ENCODE measurements at places on chromosomes 12 and 14. TPM values are rescaled to one million over a fixed set of nuclear protein-coding genes. Genes with fewer than 3 reads are reported as not detected.

KRT81 gene
- total RNA-seq, result not detected

BMP4 gene
- not detected for total RNA-seq

GRCh38 chr12:127911291-127911690 lies 355.7 kb upstream of the TMEM132C start:
- no peak for DNase-seq

DNA sequence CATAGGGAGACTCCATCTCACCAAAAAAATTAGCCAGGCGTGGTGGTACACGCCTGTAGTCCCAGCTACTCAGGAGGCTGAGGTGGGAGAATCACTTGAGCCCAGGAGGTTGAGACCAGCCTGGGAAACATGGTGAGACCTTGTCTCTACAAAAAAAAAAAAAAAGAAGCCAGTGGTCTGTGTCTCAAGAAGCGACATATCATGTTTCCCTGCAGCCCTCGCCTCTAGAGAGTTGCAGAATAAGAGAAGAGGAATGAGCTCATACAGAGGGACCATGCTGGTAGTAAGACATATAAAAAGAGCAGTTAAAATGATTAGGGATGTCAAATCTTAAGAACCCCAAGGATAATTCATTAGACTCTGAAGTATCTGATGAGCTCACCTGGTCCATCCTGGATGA lies 39.4 kb upstream of the BICDL1 start:
- no peak for DNase-seq

- no peak for DNase-seq
Observed at GRCh38 chr12:120514002-120514401, 15.0 kb downstream of the COQ5 start.

- DNase-seq, result no peak
Observed at GRCh38 chr12:24975425-24975824, 26.5 kb upstream of the BCAT1 start.

DNA sequence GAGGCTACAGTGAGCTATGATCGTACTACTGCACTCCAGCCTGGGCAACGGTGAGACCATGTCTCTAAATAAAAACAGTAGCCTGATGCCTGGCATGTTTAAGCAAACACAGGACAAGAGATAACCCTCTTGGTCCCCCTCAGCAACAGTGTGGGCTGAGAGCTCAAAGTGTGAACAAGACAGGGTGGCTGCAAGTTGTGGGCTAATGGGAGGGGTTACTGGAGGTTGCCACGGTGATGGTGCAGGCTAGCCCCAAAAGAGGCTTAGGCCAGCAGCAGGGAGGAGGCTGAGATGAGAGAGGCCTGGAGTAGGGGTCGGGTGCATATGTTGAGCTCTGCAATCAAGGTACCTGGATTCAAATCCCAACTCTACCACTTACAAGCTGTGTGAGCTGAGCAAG lies 3.4 kb upstream of the LGMN start:
- no peak for DNase-seq

- DNase-seq, result no peak
Observed at GRCh38 chr14:61296719-61297502, 15.8 kb upstream of the TMEM30B start.

GRCh38 chr14:75018694-75019093 lies 16.0 kb downstream of the EIF2B2 start:
- no peak for DNase-seq

DNA sequence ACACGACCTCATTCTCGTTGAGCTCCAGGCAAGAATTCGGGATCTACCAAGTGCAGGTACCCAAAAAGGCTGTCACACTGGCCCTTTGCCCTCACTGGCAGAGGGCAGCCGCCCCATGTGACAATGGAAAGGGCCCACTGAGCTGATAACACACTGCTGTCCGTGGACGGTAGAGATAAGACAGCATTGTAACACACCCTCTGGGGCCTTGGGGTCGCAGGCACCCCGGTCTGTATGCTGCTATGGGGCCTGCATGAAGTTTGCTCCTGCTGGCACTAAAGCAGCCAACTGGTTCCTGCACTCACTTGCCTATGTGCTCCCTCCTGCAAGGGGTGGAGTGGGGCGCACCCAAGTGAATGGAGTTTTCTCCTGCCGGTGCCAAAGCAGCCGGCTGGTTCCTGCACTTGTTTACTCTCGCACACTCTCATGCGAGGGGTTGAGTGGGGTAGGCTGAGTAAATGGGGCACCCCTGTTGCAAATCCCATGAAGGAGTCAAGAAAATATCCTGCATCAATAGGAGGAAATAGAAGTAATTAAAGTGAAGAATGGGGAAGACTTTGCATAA lies 477.9 kb downstream of the ATP23 start:
- no peak for DNase-seq

- no peak for DNase-seq
Observed at GRCh38 chr12:52033446-52034140, 17.6 kb upstream of the NR4A1 start.

DNA sequence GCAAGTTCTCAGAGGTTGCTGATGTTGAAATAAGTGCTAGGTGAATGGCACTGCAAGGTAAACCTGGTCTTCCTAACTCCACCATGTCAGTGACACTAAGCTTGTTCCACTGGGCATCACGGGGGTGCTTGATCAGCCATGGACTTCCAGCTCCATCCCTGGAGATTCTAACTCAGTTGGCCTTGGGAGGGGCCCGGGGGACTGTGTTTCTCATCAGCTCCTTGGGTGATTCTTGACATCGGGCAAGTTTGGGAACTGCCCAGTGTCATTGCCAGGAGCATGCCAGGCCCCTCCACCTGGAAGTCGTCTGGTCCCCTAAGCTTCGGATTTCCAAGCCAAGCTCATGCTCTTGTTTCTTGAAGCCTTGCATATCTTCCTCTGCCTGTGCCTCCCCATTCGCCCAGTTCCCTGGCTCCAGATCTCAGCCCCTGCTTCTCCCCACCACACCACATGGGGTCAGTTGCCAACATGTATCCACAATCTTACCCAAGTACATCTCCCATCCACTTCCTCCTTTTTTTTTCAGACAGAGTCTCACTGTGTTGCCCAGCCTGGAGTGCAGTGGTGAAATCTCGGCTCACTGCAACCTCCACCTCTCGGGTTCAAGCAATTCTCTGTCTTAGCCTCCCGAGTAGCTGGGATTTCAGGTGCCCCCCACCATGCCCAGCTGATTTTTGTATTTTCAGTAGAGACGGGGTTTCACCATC lies 30.7 kb upstream of the RFLNA start:
- DNase-seq, result no peak

GRCh38 chr14:41130274-41130673 lies 476.4 kb upstream of the LRFN5 start:
- DNase-seq, result no peak

GRCh38 chr12:28988325-28988704 lies 160.8 kb upstream of the FAR2 start:
- no peak for DNase-seq

DNA sequence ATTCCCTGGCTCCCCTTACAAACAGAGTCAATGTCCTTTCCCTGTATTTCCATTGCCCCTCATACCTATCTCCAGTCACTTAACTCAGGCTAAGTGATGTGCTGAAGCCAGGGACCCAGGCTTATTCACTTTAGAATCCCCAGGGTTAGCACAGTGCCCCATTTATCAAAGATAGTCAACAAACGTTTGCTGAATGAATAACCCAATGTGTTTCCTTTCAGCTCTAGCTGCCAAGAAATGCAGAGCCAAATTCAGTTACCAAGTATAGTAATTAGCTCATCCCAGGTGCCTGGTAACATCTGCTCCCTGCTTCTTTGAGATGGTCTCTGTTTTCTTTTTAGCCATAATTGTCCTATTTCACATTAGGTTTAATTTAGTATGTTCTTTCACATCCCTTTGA lies 189.5 kb downstream of the PHLDA1 start:
- DNase-seq, result no peak

GRCh38 chr14:58605465-58605864 lies 32.3 kb upstream of the DACT1 start:
- DNase-seq, result no peak

Measured in activated CD4-positive, alpha-beta memory T cell treated with anti-CD3 and anti-CD28 coated beads for 36 hours (primary cell).